ENCODE measurements at places on chromosomes 3 and 15.

DNA sequence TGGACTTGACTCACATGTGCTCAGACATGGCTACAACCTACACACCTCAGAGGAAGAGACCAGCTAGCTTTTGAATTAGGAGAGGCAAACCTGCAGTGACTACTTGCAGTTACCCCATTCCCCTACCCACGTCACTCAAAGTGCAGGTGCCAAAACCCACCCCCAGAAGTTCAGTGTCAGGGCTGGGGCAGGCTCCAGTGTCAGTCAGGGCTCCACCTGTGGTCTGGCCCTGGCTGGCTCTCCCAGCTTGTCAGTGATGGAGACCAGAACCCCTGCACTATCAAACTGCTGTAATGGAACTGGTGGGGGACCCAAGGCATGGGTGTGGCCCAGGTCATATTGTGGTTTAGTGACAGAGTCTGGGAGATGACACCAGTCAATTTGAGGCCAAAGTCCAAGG lies 32.6 kb upstream of the SLC41A3 start:
- no peak for DNase-seq

GRCh38 chr15:66587749-66588148 lies 22.0 kb upstream of the LCTL start:
- DNase-seq: no peak

DNA sequence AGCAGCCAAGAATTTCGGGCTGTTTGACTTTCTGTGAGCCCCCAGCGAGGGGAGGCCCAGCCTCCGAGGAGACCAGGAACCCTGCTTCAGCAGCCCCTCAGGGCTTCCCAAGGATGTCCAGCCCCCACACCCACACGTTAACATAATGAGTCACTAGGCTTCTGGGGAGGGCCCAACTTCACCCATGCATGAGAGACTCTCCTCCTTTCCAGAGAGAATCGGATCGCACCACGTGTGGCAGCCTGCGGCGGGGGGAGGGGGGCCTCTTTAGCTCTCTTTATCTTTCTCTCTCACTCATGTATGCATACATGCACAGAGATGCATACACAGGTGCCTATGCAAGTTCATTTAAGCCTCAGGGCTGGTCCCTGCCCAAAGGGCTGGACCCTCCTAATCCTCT lies 3.1 kb upstream of the AP2M1 start:
- DNase-seq: no peak

GRCh38 chr15:73518180-73518862 lies 75.4 kb downstream of the REC114 start:
- DNase-seq: no peak

DNA sequence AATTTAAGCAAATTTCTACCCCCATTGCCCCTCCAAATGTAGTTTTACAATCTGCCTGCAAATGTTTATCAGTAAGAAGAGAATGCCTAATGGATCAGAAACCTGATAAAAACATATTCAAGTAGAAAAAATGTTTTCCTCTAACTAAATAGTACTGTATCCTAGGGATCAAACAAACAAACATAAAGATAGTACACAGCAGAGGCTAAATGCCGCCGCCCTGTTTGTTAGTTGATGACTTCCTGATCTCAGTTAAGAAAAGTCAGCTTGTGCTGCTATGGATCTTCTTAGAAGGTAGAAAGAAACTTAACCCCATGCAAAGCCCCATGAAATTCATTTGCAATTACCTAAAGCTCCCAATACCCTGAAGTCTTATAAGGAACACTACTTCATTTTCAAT lies 387.3 kb upstream of the THBS1 start:
- no peak for DNase-seq

All from activated T-cell treated with anti-CD3 and anti-CD28 coated beads for 4 hours (primary cell).